ENCODE measurements at places on chromosomes 7 and 10.

GRCh38 chr7:47473499-47474210 is 108.3 kb downstream of the TNS3 start:
- no peak for DNase-seq

- no peak for DNase-seq
Measured at GRCh38 chr10:80739963-80740715, 202.4 kb downstream of the SH2D4B start.

DNA sequence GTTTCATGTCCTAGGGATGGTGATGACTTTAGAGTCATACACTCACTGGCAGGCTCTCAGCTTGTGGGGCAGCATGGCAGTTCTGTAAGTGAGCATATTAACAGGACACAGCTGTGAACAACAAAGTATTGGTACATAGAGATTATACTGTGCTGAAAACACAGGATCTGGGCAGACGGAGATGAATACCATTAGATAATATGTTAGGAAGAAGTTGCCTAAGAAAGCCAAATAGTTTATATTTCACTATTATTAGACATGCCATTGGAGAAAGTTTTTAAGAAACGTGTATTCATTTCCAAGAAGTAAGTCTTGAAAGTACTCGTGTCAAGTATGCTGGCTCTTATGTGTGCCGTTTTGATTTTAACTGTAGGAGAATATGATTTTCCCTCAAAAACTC is 274.5 kb downstream of the INHBA start:
- no peak for DNase-seq

GRCh38 chr7:20554072-20554471 is 61.4 kb upstream of the ABCB5 start:
- no peak for DNase-seq

DNA sequence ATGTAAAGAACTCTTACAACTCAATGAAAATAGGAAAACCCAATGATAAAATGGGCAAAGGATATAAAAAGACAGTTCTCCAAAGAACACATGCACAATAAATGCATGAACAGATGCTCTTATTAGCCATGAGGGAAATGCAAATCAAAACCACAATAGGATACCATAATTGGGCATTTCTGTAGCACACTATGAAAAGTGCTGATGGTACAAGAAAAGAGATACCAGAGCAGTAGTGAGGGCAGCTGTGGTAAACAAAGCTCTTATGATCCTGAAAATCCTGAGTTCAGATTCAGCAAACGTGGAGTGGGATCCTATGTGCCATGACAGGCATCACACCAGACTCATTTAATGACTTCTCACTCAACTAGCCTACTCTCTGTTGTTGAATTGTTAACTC is 96.7 kb upstream of the SLC25A13 start:
- no peak for DNase-seq

DNA sequence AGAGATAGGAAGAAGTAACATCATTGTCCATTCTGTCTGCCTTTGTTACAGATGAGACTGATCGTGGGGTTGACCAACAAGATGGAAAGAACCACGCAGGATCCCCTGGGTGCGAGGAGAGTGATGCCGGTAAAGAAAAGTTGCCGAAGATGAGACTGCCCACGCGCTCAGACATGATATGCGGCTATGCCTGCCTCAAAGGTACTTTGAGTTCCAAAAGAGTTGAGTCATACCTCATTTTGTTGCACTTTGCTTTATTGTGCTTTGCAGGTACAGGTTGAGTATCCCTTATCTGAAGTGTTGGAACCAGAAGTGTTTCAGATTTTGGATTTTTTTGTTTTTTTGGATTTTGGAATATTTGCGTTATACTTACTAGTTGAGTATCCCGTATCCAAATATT is 12.2 kb upstream of the CLCN1 start:
- no peak for DNase-seq

DNA sequence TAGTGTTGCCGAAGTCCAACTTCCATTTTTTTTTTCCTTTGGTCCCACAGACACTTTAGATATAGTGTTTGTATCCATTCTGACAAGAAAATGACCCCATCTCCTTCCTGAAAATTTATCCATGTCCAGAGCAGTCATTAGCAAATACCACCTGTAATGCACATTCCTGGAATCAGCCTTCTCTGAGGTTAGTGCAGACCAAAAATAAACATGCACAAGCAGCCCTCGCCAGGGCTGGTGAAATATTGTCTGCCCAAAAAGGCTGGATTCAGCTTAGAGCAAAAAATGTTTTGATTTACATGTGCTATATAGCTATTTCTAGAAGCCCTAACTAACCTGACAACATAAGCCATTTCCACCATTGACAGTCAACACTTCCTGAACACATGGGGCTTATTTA is 145.7 kb downstream of the TAX1BP1 start:
- DNase-seq = no peak

DNA sequence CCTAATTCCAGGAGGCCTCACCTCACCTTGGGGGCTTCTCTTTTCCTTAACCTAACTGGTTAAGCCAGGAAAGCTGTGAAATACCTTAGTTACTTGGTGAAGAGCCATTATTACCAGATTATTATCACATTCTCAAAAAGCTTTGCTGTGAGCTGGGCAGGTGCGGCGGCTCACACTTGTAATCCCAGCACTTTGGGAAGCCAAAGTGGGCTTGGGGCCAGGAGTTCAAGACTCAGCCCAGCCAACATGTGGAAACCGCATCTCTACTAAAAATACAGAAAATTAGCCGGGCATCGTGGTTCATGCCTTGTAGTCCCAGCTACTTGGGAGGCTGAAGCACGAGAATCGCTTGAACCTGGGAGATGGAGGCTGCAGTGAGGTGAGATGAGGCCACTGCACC is 102.4 kb upstream of the KLF6 start:
- DNase-seq = no peak

DNA sequence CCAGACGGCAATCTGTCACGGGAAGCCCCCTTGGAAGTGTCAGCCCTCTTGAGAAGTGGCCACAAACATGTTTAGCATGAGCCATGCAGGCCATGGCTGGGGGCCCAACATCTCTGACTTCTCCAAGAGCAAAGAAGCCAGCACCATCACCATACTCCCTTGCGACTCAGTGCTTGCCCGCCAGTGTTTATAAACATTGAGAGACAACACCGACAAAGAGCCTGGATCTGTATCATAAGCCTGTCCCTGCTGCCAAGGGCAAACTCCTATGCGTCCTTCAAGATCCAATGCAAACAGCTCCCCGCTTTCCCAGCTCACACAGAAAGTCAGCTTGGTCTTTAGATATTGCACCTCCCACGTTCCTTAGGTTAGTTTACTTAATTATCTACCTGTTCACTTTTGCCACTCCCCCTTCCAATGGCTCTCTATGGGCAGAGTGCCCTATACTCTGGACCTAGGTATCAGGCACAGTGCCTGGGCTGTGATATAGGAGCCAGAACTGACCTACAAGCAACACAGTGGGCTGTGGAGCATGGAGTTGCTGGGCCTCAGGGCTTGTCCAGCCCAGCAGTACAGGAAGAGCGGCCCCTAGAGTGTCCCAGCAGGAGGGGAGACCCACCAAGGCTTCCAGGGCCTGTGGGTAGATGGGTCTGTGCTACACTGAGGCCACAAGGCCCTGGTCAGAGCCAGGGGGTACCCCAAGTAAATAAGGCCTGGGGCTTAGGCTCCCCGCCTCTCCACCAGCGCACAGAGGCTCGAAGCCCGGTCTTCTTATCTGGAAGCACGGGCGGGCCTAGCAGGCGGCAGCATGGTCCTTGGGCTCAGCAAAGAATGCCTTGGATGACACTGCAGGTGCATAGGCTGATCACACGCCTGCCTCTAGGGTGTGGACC is 37.7 kb downstream of the CAMK2B start:
- DNase-seq = no peak

- DNase-seq = no peak
Measured at GRCh38 chr7:86437951-86438450, 205.7 kb upstream of the GRM3 start.

- DNase-seq = peak; percentile 72
Measured at GRCh38 chr10:109988212-109988596, 19.6 kb upstream of the ADD3 start.

- DNase-seq = peak; percentile 76
Measured at GRCh38 chr7:134948736-134949135, 37.6 kb upstream of the AGBL3 start.

DNA sequence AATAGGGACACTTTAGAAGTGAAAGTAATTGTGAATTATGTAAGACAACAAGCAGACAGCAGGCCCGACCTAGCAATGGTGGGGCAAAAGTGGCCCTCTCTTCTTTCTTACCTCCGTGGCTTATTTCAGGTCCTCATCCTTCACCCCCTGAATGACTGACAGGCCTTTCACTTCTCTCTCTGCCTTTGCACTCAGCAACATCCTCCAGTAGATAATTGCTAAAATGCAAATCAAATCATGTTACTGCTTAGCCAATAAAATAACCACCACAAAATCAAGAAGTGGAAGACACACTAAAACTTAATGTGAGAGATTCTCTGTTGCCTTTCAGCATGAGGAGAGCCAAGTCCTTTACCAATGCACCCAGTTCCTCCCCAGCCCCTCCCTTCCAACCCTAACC is 274.6 kb upstream of the ZNF32 start:
- DNase-seq = no peak

Data from adipocyte (in vitro differentiated cells).